Gastrocnemius medialis (tissue), 4 donors: ENCODE measurements at places on chromosomes 6 and 20.

DNA sequence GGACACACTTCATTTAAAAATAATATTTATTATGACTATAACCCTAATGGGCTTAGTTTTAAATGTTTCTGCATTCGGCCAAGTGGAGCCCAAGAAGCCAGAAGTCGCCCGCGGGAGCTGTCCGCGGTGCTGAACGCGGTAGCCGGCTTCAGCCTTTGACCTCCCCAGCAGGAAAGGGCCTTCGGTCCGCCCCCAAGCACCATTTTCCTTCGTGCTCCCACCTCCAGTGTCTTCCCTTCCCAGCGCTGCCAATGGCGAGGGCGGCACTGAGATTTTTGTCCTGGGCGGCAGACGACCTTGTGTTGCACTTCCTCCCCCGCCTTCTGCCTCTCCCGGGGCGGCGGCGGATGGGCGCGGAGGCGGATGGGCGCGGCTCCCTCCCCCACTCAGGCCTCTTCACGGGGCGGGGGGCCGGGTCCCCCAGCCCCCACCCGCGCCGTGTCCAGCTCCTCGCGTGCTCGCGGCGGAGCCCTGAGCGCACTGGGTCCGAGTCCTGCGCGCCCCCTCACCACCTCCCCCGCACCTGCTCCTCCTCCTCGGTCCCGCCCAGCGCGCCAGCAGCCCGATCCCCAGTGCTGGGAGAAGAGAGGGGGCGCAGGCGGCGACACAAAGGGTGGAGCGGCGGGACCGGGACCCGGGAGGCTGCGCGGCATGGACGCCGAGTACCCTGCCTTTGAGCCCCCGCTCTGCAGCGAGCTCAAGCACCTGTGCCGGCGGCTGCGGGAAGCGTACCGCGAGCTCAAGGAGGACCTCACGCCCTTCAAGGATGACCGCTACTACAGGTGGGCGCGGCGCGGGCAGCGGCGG lies 23.6 kb upstream of the TMEM181 start:
- H3K27ac ChIP-seq: no peak overlapping the region
- DNase-seq: peak; percentile 28
- no peaks in the 10 kb centered on the region for H3K4me1 ChIP-seq
- H3K4me3 ChIP-seq: peak overlapping the region; percentile 53

DNA sequence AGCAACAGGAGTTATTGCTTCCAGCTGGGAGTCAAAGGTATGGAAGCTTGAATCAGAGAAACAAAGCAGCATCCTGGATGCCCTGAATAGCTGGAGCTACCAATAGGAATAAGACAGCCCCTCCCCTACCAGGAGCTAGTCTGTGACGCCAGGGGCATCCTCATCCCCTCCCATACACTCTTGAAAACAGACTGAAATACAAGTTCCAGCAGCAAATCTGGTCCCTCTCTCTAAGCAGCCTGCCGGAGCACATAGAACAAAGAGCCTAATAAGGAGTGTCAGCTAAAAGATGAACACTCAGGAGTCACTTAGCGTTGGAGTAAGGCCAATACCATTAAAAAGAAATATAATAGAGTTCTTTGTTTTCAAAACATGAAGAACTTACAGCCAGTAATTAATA lies 25.6 kb downstream of the FILIP1 start:
- peaks cover 69% of the 10 kb centered on the region for H3K4me1 ChIP-seq
- no peak for DNase-seq
- no peaks in the 10 kb centered on the region for H3K36me3 ChIP-seq
- no peaks in the 10 kb centered on the region for H3K27me3 ChIP-seq
- no peak overlapping the region for H3K4me3 ChIP-seq

DNA sequence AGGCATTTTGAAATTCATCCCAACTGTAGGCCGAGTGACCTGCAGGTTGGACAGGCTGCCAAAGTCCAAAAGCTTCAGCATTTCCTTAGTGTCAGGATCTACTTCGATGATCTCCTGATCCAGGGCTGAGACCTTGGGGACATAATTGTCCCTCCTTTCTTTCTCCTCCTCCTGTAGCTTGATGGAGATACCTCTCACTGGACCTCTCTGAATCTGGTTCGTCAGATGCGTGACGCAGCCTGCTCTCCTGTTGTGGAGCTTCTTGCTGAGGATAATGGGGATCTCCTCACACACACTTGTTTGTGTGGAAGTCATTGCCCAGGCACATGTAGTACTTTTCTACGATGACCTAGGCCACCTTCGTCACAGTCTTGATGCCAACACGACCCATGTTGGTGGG lies 1.5 kb upstream of the MAS1L start:
- H3K4me1 ChIP-seq: no peaks in the 10 kb centered on the region
- no peak for DNase-seq
- H3K27me3 ChIP-seq: no peaks in the 10 kb centered on the region

DNA sequence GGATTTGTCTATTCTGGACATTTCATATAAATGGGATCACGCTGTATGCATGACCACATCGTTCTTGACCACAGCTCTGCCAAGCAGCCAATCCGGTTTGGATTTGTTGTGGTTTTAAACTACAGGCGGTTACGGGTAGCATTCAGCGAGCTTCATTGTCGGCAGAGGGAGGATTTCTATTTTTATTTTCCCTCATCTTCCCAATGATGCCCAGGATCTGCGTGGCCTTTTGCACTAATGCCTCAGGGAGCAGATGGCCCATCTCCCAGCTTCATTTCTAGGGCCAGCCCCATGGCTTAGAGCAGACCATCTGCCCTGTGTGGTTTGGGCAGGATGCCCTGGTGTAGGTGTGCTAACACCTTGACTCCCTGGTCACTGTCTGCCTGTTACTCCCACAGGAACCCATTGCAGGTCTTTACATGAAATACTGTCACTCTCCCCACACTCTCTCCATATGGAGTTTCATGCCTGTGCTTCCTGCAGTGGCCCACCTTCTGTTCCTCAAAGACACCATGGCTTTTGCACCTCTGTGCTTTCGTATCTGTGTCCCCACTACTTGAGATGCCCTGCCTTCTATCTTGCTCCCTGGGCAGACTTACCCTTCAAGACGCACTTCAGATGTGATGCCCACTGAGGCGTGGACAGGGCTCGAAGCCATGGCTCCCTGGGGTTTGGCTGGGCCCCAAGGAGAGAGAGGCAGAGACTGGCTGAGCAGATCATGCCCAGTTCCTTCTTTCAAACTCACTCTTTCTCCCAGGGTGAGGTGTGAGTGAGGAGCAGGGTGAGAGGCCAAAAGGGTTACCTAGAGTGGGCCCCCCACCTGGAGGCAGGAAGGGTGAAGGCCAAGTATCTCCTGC lies 26.0 kb downstream of the SDCBP2 start:
- DNase-seq: no peak
- H3K27ac ChIP-seq: no peak overlapping the region
- H3K4me1 ChIP-seq: no peaks in the 10 kb centered on the region
- no peaks in the 10 kb centered on the region for H3K36me3 ChIP-seq
- no peak overlapping the region for H3K4me3 ChIP-seq

DNA sequence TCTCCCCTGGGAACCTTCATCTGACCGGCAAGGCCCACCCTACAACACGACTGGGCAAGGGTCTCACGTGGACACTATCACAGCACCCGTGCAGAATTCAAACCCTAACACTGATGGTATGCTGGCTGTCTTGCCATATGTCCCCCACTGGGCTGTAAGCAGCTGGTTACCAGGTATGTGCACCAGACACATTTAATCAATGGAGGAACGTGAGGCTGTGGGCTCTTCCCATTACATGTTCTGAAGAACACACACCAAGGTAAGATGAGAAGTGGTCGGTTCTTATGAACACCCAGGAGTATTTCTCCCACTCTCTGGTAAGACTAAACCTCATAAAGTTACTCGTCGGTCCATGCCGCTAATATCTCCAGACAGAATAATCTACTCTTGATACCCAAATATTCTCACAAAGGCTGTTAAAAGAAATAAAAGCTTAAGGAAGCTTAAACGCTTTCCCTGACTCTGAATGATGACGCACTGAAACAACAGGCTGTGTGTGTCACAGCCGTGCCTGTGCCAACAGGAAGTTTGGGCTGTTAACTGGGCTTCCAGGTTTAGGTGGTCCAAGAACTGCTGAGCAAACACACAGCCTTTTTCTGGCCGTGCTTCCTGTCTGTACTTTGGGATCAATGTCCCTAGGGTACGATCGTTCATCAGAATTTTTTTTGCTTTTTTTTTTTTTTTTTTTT lies 75.3 kb downstream of the SLC23A2 start:
- no peaks in the 10 kb centered on the region for H3K27me3 ChIP-seq
- DNase-seq: peak; percentile 31
- H3K36me3 ChIP-seq: no peaks in the 10 kb centered on the region
- no peak overlapping the region for H3K4me3 ChIP-seq

- H3K27me3 ChIP-seq: no peaks in the 10 kb centered on the region
- DNase-seq: no peak
- H3K4me3 ChIP-seq: no peak overlapping the region
- H3K4me1 ChIP-seq: no peaks in the 10 kb centered on the region
Measured at GRCh38 chr6:33088258-33088930, 12.6 kb downstream of the HLA-DPB1 start.

DNA sequence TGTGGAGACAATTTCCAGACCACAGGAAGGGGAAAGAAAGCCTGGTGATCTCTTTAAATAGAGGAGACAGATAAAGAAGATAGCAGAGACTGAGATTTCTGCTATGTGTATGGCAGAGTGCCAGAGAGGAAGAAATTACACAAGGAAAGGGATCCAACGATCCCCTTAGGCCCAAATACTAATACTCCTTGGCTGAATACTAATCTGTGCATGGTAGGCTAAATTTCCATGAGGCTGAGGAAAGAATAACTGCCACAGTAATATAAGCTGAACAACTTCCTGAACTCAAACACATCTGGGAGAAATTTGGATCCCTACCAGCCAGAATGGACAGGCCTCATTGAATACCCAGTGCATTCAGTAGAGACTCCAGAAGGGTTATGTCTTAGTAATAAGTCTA lies 83.3 kb upstream of the TNFAIP3 start:
- DNase-seq: no peak
- H3K27me3 ChIP-seq: no peaks in the 10 kb centered on the region
- H3K4me3 ChIP-seq: no peak overlapping the region
- no peak overlapping the region for H3K27ac ChIP-seq
- H3K4me1 ChIP-seq: no peaks in the 10 kb centered on the region

GRCh38 chr6:74447013-74447412 lies 751.0 kb downstream of the CD109 start:
- no peaks in the 10 kb centered on the region for H3K4me1 ChIP-seq
- DNase-seq: no peak
- H3K27ac ChIP-seq: no peak overlapping the region
